ENCODE measurements at places on chromosomes 3 and 15.

DNA sequence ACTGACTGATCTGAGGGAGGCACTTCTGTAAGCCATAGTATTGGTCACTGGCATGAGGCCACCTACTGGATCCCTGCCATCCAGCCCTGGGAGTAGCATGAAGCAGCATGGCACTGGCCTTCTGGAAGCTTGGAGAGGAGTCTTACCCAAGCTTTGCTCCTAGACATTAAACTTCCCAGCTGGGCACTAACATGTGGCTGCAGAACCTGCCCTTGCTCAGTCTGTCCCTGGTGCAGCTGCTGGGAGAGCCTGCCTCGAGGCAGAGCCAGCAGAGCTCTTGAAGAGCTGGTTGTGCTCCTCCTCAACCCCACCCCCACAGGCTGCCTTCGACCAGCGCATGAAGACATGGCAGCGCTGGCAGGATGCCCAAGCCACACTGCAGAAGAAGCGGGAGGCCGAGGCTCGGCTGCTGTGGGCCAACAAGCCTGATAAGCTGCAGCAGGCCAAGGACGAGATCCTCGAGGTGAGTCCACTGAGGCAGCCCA, 17.1 kb upstream of the SNX22 start:
- DNase-seq = no peak

GRCh38 chr3:189838291-189838690, 207.1 kb downstream of the TP63 start:
- DNase-seq = no peak

- peak; percentile 64 for DNase-seq
These were observed 3.3 kb downstream of the CISH start for GRCh38 chr3:50608278-50608677.

- DNase-seq = no peak
These were observed 21.9 kb downstream of the PLXNA1 start for GRCh38 chr3:127004641-127005397.

- no peak for DNase-seq
These were observed 98.9 kb downstream of the LRIG1 start for GRCh38 chr3:66401675-66402491.

DNA sequence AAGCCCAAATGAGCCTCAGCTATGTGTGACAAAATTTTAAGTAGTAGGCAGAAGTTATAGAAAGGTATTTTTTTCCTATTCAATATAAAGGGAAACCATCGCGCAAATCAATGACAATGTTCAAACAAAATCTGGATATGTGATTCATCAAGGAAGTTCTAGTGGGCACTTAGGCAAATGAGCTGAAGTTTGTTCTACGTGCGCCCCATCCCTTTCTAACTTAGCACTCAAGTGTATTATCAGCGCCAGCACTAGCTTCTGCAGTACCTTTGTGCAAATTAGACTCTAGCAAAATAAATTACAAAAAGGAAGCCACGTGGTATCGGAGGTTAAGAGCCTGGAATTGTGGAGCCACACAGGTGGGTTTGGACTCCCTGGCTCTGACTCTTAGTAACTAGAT, 91.1 kb downstream of the TBL1XR1 start:
- DNase-seq = no peak

DNA sequence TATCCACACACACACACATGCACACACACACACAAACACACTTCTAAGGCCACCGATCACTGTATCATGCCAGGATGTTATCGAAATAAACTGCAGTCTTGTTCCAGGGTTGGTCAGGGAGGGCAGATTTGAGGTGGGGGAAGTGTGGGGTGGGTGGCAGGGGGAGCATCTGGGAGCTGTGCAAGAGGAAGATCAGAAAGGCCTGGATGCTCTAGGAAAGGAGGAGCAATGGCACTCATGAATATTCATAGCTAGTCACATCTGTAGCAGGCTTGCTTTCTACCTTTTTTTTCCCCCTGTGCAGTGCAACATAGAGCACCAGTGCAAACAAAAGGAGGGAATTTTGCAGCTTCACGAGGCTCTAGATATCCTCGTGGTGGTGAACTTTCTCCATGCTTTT, 84.9 kb downstream of the MEIS2 start:
- no peak for DNase-seq

GRCh38 chr15:69719527-69720240, 267.1 kb downstream of the RPLP1 start:
- peak; percentile 58 for DNase-seq

DNA sequence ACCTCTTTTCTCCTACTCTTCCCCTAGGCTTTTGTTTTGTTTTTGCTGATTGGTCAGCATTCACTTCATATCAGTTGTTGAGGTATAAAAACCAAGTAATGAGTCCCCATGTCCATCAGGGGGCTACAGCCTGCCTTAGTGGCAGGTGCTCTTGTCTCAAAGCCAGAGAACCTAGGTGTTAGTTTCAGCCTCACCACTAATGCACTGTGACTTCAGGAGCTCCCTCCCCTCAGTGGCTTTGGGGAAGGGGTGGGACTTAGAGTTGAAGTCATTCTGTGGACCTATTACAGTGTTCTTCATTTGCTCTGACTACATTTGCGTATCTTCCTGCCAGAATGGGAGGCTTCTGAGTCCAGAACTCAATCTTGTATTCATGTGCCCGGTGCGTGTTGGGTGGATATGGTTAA, 41.6 kb downstream of the NR2C2 start:
- DNase-seq = peak; percentile 56

- no peak for DNase-seq
These were observed 39.7 kb downstream of the BCHE start for GRCh38 chr3:165797551-165797950.

GRCh38 chr15:91021516-91022074, 799 bp downstream of the VPS33B start:
- no peak for DNase-seq

DNA sequence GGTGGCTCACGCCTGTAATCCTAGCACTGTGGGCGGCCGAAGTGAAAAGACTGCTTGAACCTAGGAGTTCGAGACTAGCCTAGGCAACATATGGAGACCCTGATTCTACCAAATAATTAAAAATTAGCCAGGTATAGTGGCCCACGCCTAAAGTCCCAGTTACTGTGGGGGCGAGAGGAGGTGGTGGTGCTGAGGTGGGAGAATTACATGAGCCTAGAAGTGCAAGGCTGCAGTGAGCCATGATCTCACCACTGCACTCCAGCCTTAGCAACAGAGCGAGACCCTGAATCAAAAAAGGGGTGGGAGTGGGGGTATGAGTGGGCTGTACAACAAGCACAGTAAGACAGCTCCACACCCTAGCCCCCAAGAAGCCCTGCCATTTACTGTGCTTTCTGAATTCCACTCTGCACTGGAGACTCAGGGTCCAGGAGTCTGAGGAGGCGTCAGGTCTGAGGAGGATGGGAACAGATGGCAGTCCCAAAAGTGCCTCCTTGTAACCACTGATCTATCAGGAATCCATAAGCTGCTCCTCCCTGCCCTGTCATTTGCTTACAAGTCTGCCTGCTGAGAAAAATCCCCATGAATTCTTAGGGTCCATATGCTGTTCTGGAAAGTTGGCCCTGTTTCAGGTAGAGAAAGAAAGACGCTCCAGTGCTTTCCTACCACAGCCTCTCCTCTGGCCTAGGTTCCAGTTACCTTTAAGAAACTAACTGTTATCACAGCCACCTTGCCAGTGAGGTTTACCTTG, 171.1 kb downstream of the MAGI1 start:
- no peak for DNase-seq

DNA sequence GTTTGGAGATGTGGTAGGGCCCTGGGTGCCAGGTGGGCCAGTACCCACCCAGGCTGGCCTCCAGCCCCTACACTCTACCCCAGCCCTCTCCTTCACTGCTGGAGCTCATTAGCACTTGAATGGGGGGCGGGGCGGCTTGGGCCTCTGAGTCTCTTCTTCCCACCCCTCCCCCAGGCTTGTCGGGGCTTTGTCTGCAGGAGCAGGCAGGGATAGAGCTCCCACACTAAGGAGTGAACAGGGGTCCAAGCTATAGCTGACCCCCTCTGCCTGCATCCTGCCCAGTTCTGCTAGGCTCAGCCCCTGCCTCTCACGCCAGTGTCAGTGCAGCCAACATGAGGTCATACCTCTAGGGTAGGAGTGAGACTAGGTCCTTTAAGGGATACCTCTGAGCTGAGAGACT, 5.2 kb downstream of the GNAI2 start:
- DNase-seq = no peak

- no peak for DNase-seq
These were observed 40.9 kb downstream of the ONECUT1 start for GRCh38 chr15:52749258-52749657.

DNA sequence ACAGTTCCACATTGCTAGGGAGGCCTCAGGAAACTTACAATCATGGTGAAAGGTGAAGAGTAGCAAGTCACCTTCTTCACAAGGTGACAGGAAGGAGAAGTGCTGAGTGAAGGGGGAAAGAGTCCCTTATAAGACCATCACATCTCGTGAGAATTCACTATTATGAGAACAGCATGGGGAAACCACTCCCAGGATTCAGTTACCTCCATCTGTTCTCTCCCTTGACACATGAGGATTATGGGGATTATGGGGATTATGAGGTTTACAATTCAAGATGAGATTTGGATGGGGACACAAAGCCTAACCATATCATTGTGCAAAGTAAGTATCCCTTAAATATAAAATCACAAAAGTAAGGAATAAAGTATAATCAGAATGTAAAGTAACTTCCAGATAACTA, 375.9 kb upstream of the NAALADL2 start:
- DNase-seq = no peak

- no peak for DNase-seq
These were observed 43.0 kb downstream of the FLNB start for GRCh38 chr3:58051196-58051595.

- no peak for DNase-seq
These were observed 24.4 kb downstream of the IL1RAP start for GRCh38 chr3:190538288-190538687.

DNA sequence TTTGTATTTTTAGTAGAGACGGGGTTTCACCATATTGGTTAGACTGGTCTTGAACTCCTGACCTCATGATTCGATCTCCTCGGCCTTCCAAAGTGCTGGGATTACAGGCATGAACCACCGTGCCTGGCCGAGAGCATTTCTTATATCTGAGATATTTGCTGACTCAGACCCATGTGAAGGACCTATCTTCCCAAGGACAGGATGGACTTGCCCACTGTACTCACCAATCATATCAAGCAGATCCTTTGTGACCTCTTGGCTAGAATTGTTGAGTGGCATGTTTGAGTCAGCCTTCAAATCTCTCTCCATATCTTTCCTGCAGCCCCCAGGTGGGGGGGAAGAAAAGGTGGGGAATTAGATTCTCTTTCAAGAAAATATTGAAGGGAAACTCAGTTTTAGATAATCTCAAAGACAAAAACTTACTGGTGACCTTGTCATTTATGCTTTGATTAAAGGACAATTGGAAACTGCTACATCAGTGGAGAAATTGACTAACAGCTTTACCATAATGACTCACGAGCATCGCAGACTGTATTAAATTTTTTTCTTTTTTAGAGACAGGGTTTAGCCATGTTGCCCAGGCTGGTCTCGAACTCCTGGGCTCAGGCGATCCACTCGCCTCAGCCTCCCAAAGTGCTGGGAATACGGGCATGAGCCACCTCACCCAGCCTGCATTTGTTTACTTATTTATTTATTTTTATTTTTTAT, 3.1 kb downstream of the C3orf62 start:
- peak; percentile 23 for DNase-seq

DNA sequence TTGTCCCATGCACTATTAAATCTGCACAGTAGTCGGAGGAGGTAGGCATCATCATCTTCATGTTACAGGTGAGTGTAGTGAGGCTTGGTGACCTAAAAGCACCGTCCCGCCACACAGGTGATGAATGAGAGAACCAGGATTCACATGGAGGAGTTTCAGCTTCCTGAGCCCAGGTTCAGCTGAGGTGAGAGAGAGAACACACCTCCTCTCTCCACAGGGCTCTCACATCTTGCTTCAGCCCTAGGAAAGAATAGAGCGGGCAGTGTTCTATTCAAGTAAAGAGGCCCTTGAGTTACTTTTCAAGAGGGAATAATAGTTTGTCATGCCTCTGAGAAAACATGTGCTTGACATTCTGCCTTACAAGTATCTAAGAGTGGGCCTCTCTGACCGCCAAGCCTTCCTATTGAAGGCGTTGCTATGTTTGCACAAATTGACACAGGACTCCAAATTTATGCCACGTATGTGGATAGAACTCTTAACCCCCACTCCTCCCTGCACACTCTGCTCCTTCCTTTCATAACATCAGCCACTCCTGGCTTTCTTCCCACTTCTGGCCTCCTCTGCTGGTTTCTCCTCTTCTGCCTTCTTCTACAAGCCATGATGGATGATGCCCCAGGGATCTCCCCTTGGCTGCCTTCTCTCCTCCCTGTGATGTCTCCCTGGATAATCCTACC, 138.3 kb upstream of the ABHD17C start:
- no peak for DNase-seq

DNA sequence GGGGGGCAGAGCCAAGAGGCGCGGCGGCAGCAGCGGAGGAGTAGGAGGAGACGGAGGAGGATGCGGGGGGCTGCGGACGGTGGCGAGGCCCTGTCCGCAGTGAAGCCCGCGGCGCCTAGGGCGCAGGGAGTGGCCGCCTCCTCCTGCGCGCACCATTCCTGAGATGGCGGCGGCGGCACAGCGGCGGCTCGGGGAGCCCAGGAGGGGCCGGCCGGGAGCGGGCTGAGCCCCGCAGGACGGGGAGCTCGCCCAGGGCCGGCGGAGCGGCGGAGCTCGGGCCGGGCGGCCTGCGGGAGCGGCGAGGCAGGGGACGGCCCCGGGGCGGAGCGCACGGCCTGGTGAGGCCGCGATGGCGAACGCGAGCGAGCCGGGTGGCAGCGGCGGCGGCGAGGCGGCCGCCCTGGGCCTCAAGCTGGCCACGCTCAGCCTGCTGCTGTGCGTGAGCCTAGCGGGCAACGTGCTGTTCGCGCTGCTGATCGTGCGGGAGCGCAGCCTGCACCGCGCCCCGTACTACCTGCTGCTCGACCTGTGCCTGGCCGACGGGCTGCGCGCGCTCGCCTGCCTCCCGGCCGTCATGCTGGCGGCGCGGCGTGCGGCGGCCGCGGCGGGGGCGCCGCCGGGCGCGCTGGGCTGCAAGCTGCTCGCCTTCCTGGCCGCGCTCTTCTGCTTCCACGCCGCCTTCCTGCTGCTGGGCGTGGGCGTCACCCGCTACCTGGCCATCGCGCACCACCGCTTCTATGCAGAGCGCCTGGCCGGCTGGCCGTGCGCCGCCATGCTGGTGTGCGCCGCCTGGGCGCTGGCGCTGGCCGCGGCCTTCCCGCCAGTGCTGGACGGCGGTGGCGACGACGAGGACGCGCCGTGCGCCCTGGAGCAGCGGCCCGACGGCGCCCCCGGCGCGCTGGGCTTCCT, at the start of gene GPR27:
Gene GPR27 (plus strand): TSS at position 155 of the 909 bp plus-strand sequence. CDS start 195 bp downstream, at position 350.
- DNase-seq = peak; percentile 60

DNA sequence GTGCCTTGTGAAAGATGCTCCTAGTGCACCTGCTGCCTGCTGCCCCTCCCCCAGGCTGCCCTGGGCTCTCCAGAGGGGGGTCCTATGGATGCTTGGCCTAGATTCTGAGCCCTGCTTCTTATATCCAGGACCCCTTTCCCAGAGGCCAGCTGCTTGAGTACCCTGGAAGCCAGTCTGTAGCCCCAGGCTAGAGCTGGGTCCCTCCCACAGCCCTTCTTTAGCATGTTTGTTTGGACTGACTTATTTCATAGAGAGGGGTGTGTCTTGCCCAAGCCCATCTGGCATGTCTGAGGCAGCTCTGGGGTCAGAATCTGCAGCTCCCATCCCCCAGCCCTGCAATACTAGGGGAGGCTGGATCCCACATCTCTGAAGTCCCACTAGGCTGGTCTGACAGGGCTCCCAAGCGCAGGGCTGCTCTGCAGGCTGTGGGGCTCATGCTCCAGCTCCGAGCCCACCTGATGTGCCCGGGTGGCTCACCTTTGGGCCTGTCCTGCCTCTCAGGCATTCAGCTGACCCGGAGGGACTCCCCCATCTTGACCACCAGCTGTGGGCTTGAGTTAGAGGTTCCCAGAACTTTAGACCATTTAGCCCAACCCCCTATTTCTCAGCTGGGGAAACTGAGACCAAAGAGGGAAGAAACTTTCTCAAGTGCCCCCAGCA, 3.1 kb downstream of the CHRNB4 start:
- no peak for DNase-seq

- DNase-seq = no peak
These were observed 115.2 kb downstream of the USP13 start for GRCh38 chr3:179768080-179768479.
